ENCODE measurements at places on chromosomes 7 and 10.

GRCh38 chr7:2735744-2736143 is 47.7 kb downstream of the AMZ1 start:
- no peak for DNase-seq

DNA sequence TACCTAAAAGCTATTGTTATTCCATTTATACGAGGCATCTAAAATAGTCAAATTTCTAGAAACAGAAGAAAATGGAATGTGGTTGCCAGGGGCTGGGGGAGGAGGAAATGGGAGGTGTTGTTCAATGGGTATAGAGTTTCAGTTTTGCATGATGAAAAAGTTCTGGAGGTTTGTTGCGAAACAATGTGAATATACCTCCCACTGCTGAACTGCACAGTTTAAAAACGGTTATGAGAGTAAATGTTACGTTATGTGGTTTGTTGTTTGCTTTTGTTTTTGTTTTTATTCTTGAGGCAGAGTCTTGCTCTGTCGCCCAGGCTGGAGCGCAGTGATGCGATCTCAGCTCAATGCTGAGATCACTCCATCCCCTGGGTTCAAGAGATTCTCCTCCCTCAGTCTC is 64.9 kb upstream of the NRBF2 start:
- DNase-seq, result no peak

GRCh38 chr10:47335906-47336305 is 12.3 kb upstream of the RBP3 start:
- no peak for DNase-seq

DNA sequence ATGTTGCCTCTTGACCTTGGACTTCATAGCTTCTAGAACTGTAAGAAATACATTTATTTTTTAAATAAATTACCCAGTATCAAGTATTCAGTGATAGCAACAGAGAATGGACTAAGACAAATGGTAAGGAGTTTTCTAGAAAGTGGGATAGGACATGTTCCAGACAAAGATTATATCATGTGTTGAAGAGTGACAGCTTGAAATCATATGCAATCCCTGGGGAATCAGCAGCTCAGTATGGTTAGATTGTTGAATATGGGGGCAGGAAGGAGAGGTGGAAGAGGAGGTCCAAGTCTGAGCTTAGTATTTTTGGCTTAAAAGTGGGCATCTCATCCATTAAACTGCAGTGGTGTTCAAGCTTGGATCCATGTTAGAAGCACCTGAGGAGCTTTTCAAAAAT is 74.1 kb downstream of the ENTPD1 start:
- no peak for DNase-seq

- no peak for DNase-seq
Measured at GRCh38 chr7:101112233-101112632, 14.7 kb upstream of the SERPINE1 start.

- peak; percentile 85 for DNase-seq
Measured at GRCh38 chr7:25025218-25025671, 45.3 kb upstream of the OSBPL3 start.

GRCh38 chr10:97356918-97357317 is 22.4 kb upstream of the FRAT2 start:
- no peak for DNase-seq

GRCh38 chr10:47087667-47088066 is 176.4 kb downstream of the PTPN20 start:
- no peak for DNase-seq

- peak; percentile 71 for DNase-seq
Measured at GRCh38 chr7:121084748-121085336, 96.3 kb downstream of the CPED1 start.

GRCh38 chr7:18566829-18567228 is 71.3 kb downstream of the HDAC9 start:
- no peak for DNase-seq

GRCh38 chr7:117399820-117400422 is 27.4 kb downstream of the ASZ1 start:
- peak; percentile 29 for DNase-seq

- no peak for DNase-seq
Measured at GRCh38 chr10:97690133-97690532, 3.1 kb upstream of the AVPI1 start.

GRCh38 chr10:122163174-122164022 is 107.7 kb upstream of the BTBD16 start:
- DNase-seq, result peak; percentile 67

GRCh38 chr10:24394461-24395190 is 185.7 kb downstream of the KIAA1217 start:
- DNase-seq, result no peak

- DNase-seq, result no peak
Measured at GRCh38 chr7:72234086-72234485, 178.1 kb downstream of the CALN1 start.

- DNase-seq, result no peak
Measured at GRCh38 chr10:100970914-100971811, 1.9 kb downstream of the SEMA4G start.

GRCh38 chr10:13939391-13939790 is 352.6 kb downstream of the PRPF18 start:
- peak; percentile 51 for DNase-seq

- no peak for DNase-seq
Measured at GRCh38 chr10:46288601-46289206, 1.9 kb downstream of the ANTXRL start.

GRCh38 chr7:105461518-105461917 is 60.6 kb downstream of the PUS7 start:
- no peak for DNase-seq

GRCh38 chr7:2873146-2873545 is 29.0 kb upstream of the GNA12 start:
- DNase-seq, result no peak

DNA sequence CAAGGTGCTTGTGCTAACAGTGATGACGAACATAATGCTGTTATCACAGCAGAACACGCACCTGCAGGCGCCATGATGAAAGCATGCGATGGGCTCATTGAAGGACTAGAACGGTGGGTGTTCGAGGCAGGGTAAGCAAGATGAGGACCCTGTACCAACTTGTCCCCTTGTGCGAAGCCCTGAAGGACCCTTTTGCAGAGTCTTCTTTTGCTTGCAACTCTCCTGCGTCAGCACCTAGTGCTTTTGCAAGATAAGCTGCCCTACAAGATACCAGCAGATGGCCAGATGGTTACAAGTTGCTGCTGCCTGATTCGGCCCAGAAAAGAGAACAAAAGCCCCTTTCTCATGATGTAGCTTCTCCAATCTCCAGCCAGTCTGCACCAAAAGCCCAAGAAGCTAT is 4.2 kb upstream of the IL15RA start:
- DNase-seq, result no peak

DNA sequence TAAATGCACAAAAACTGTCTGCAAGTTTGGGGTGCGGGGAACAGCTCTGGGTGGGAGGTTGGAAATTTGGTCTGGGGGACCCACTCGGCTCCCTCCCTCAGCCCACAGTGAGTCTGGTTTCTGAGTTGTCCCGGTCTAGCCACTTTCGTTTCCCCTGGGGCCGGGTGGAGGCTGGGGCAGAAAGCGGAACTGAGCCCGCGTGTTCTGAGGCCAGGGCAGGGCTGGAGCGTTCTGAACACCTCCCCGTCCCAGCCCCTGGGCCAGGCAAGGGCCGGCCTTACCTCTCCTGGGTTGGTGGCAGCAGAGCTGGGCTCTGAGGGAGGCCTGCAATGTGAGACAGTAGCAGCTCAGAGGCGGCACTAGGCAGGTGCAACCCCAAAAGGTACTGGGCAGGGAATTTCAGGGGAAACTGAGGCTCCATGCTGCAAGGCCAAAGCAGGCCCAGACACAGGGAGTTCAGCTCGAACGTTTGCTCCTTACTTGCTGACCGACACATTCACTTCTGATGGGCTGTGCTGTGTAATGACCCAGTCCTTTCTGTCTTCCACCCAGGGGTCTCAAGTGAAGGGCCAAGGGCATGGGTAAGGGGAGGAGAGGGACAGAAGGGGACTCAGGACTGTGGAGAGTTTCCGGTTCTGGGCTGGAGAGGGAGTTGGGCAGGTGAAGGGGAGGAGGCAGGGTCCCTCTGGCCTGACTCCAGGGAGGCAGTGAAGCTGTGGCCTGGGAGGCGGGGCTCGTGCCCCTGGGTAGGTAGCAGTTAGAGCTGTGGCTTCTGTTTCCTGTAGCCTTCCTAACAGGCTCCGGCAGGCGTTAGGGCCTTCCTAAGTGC is 3.0 kb downstream of the IRF5 start:
- DNase-seq, result no peak

GRCh38 chr10:125797994-125798662 is 22.5 kb upstream of the MMP21 start:
- DNase-seq, result no peak

- peak; percentile 78 for DNase-seq
Measured at GRCh38 chr10:124152139-124153022, 59.0 kb upstream of the CHST15 start.

- DNase-seq, result peak; percentile 86
Measured at GRCh38 chr10:95260397-95260881, 30.4 kb downstream of the PDLIM1 start.

DNA sequence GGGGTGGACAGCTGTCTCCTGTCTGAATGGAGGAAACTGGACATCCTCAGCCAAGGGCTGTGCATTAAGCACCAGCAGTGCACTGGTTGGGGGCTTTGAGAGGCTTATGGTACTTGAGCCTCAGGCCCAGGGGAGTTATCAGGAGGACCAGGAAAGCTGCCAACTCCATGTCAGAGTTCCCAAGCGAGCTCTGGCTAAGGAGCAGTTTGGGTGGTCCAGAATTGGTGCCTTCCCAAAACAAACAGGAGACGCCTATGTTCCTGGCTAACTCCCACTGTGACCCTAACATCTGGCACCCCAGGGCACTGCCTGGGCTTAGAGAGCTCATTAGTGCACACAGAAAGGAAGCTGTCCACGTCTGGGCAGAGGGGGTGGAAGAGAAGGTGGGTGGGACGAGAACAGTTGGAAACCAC is 408.6 kb upstream of the NPVF start:
- DNase-seq, result no peak

DNA sequence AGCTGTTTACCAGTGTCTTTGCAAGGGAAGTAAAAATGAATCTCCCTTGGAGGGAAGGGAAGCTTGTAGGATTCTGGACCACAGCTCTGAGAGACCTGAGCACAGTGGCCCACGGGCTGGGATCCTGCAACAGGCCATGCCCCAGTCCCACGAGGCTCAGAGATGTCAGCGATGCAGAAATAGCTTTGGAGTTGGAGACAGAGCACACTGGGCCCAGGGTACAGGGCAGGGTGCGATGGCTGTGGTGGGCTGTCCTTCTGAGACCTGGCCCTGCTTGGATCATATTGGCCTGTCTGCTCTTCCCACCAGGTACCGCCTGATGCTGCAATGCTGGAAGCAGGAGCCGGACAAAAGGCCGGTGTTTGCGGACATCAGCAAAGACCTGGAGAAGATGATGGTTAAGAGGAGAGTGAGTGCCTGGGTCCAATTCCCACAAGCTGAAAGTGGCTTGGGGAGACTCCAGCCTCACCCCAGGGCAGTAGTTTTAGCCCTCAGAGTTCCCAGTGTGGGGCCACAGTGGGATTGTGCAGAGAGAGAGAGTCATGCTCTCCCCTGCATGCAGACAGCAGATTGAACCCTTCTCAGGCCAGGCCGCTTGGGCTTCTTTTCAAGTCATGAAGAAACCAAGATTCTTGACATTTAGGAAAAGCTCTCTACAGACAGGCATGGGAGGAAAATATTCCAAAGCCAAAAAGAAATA is 13.5 kb upstream of the CSGALNACT2 start:
- no peak for DNase-seq

DNA sequence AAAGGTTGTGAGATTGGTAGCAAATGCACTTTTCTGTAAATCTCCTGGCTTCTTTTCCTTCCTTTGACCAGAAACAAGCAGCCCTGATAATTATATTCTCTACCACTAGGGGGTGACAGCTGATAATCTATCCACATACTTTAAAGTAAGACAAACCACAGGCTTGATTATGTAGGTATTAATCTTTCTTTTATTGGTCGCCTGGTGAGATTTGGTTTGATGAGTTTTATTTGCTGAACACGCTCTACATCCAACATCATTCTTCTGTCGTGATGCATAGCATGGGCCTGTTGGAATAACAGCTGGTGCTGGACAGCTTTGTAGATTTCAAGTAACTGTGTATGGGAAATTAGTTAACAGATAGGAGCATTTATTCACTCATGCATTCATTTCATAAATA is 63.5 kb downstream of the ZNF365 start:
- peak; percentile 63 for DNase-seq

GRCh38 chr7:30877015-30877769 is 34.5 kb upstream of the AQP1 start:
- no peak for DNase-seq

DNA sequence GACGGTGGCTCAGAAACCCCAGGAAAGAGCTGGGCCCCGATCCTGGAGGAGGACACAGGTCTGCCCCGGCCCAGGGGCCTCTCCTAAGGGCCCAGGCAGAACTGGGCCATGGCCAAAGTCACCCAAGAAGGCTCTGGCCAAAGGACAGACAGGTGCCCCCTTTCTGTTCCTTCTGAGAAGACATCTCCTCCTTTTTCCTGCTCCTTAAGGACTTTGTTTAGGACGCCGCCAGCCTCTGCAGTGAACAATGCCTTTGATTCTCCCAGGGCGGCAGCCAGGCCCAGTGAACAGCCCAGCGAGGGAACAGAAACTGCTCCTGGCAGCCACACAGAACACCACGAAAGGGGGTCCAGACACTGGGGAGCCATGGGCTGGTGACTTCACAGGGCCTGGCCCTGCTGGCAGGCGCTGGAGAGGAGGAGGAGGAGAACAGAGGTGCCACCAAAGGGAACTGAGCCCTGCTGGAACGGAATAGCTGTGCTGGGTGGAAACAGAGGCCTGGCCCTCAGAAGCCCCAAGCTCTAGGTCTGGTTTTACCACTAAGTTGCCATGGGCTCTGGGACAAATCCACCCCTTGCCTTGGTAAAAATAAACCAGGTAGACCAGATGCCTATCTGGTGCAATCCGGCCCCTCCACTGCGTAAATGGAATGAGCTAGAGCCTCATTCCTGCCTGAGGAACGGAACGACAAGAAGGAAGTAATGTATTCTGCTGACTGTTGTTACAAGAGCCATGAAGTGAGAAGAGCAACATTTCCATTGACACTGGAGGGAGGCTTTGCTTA is 163.3 kb upstream of the RHEB start:
- DNase-seq, result no peak

DNA sequence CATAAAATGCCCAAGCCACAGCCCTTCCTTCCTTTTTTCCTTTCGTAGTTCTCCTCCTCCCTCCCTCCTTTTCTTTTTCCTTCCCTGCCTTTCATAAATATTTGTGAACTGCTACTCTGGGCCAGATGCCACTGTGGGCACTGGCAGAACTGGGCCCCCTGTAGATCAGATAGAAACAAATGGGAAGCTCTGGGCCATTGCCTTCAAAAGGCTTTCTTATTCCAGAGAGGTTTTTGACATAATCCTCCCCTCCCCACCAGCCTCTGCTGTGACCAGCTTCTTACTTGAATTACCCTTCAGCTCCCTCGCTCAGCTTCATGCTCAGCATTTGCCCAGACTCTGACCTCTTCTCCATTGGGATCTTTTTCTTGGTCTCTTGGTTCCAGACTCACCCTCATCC is 886.8 kb downstream of the LRMDA start:
- DNase-seq, result no peak

GRCh38 chr7:3495954-3496353 is 194.9 kb downstream of the SDK1 start:
- DNase-seq, result no peak

DNA sequence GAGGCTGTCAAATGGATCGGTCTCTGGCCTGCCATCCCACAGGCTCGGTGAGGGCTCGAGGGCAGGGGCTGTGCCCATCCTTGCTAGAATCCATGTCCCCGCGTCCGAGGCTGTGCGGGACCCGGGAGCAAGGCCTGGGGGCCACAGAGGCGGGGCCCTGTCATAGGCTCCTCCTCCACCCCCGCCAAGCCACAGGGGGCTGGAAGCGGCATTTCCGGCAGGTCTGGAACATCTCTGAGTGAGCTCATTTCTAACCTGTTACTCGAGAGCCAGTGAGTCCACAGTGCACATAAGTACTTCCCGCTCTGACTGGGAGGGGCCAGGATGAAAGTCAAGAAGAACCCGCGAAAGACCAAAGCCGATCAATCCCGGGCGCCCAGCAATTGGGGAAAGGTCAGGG is 57.6 kb downstream of the NKX6-2 start:
- no peak for DNase-seq

All from GM03348 (cell line).